ENCODE measurements at places on chromosomes 11 and 22. TPM values are rescaled to one million over a fixed set of nuclear protein-coding genes. Genes with fewer than 3 reads are reported as not detected.

DNA sequence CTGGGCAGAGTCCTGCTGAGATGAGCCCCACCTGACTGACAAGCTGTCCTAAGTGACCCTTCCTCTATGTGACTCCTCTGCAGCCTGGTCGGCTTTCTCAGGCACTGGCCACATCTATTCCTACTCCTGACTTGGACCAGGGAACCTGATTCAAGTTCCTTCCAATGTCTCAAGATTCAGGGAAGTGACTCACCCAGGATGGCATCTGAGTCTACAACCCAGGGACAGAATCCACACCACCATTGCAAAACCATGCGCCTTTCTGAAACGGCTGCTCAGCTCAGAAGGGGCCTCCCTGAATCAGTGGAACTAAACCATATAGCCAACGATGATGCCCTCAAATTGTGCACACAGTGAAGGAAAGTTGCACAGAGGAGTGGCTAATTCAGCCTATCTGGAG, 63.9 kb upstream of the CSNK2A3 start:
- peaks cover 6% of the 10 kb centered on the region for H3K27me3 ChIP-seq
- H3K4me1 ChIP-seq: no peaks in the 10 kb centered on the region
- DNase-seq: no peak
- H3K27ac ChIP-seq: no peak overlapping the region

F2 gene
- not detected for total RNA-seq

- H3K27me3 ChIP-seq: no peaks in the 10 kb centered on the region
- H3K36me3 ChIP-seq: no peaks in the 10 kb centered on the region
- no peak overlapping the region for H3K27ac ChIP-seq
- H3K4me1 ChIP-seq: peaks cover 16% of the 10 kb centered on the region
- no peak overlapping the region for H3K4me3 ChIP-seq
Measured at GRCh38 chr22:21714059-21714770, 21.4 kb downstream of the YPEL1 start.

GRCh38 chr11:118670063-118670462, 9.4 kb downstream of the TREH start:
- DNase-seq: no peak
- H3K27ac ChIP-seq: peak overlapping the region; percentile 70
- peaks cover 36% of the 10 kb centered on the region for H3K4me1 ChIP-seq
- no peaks in the 10 kb centered on the region for H3K27me3 ChIP-seq
- H3K36me3 ChIP-seq: no peaks in the 10 kb centered on the region

DNA sequence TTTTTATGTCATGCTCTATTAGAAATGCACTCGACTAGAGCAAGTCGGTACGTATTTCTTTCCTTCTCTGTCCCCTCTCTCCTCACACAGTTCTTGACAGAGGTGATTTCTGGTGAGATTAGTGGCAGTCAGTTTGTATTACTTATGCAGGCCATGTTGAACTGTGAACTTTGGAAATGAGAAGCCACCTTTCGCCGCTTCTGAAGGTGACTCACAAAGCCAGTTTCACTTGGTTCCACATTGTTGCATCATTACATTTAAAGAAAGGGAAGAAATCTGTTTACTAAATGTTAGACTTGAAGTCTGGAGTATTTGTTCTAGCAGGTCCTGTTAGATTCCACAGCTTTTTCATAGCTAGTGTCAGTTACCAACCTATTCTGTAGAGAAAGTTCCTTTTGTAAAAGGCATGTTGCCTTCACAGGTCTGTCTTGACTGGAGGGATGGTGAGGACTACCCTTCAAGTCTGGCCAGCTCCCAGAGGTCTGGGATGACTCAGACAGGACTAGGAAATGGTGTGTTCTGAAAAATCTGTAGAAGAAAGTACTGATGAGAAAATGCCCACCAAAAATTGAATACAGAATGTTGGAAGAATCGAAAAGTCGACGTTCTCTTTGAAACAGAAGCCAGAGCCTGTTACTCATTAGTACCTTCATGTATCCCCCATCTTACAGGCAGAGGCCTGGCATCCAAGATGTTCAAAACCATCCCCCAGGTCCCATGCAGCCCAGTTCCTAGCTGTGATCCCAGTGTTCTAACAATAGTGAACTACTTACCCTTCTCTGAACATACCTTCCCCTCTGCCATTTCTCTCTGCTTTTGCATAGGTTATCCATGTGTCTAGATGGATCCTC, 181.4 kb downstream of the DBX1 start:
- no peak overlapping the region for H3K4me3 ChIP-seq
- H3K27me3 ChIP-seq: no peaks in the 10 kb centered on the region
- DNase-seq: no peak
- no peaks in the 10 kb centered on the region for H3K36me3 ChIP-seq
- H3K4me1 ChIP-seq: peaks cover 45% of the 10 kb centered on the region

GRCh38 chr11:97888641-97889040, 1132.1 kb upstream of the CNTN5 start:
- H3K36me3 ChIP-seq: no peaks in the 10 kb centered on the region
- DNase-seq: no peak
- H3K27me3 ChIP-seq: no peaks in the 10 kb centered on the region
- H3K4me3 ChIP-seq: no peak overlapping the region

BTBD18 gene
- total RNA-seq: not detected

- H3K27me3 ChIP-seq: no peaks in the 10 kb centered on the region
- peaks cover 60% of the 10 kb centered on the region for H3K4me1 ChIP-seq
- no peak for DNase-seq
- H3K36me3 ChIP-seq: no peaks in the 10 kb centered on the region
- peak overlapping the region; percentile 77 for H3K27ac ChIP-seq
Measured at GRCh38 chr22:39241794-39242594, 2.8 kb downstream of the PDGFB start.

DNA sequence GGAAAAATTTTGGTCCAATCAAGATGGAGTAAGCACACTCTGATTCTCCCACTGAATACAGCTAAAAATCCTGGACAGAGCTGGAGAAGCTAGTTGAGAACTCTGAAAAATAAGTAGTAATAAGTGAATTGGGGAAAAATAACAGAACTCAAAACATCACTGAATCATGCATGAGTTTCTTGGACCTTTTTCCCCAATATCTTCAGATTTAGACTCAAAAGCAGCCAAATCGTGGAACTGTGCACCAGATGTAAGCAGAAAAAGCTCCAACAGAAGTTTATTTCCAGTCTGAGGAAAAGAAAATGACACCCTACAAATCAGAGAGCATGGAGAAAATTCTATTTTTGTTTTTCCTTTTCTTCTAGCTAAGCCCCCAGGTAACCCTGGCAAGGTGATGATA, 279.7 kb upstream of the CTSC start:
- H3K36me3 ChIP-seq: no peaks in the 10 kb centered on the region
- no peaks in the 10 kb centered on the region for H3K4me1 ChIP-seq
- H3K27ac ChIP-seq: no peak overlapping the region

KRTAP5-2 gene
- total RNA-seq: not detected

NTM gene
- total RNA-seq: 3.2 TPM
